Sciatic nerve (tissue), 2 donors: ENCODE measurements at places on chromosomes 2 and 18. TPM values are rescaled to one million over a fixed set of nuclear protein-coding genes. Genes with fewer than 3 reads are reported as not detected.

The TRABD2A gene
- 2.1 TPM for total RNA-seq

The CCDC150 gene
- 5.8 TPM for total RNA-seq

The REG1B gene
- 2.3 TPM for total RNA-seq

The STAT4 gene
- 3.5 TPM for total RNA-seq

The ALKAL2 gene
- 3.0 TPM for total RNA-seq

The MRO gene
- total RNA-seq: 2.0 TPM
